ENCODE measurements at places on chromosomes 2 and 18.

DNA sequence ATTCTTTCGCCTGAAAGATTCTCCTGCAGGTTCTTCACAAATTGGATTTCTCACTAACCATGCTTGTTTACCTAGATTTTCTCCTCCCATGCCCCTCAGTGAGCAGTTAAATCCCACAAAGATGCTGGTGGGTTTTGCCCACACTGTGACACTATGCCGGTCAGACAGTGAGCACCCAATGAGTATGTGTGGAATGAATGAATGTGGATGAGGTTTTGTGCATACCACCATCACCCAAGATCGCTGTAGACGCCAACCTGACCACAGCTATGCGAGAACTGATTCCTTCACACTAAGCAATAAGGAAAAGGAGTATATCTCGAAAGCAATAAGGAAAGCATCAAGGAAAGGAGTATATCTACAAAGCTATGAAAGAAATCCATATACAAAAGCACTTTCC is 116.7 kb downstream of the PID1 start:
- no peak for DNase-seq

DNA sequence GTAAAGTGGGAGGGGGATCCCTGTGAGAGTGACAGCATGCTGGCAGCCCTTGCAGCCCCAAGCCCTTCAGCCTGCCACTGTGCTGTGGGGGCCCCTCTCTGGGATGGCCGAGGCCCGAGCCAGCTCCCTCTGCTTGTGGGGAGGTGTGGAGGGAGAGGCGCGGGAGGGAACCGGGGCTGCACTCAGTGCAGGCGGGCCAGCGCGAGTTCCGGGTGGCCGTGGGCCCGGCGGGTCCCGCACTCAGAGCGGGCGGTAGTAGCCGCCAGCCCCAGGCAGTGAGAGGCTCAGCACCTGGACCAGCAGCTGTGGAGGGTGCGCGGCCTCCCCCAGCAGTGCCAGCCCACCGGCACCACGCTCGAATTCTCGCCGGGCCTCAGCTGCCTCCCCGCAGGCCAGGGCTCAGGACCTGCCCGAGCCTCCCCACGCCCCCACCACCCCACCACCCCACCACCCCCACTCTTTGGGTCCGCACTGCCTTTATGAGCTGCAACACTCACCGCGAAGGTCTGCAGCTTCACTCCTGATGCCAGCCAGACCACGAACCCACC is 208.1 kb downstream of the CDH19 start:
- no peak for DNase-seq

- no peak for DNase-seq
These were observed 129.3 kb upstream of the REV1 start for GRCh38 chr2:99619151-99619550.

DNA sequence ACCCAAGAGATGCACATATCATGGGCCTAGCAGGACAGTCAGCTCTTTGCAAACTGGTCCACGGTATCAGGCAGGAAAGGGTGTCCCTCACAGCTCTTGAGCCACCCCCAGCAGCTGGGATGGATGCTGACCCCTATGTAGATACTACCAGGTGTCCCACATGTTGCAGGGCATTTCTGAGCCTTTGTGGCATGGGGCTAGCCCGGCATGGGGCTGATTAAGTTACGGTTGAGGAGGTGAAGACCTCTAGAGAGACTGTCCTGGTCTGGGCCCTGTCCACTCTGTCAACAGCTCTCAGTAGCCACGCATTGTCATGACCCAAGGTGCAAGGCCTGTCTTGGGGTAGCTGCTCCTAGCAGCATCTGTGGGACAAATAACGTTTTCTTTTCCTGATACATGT is 6.7 kb downstream of the LDLRAD4 start:
- no peak for DNase-seq

GRCh38 chr2:9809448-9810088 is 33.7 kb upstream of the TAF1B start:
- no peak for DNase-seq

- no peak for DNase-seq
These were observed 108.9 kb downstream of the NEDD4L start for GRCh38 chr18:58152891-58153290.

GRCh38 chr18:22347606-22348511 is 69.9 kb downstream of the CTAGE1 start:
- no peak for DNase-seq

GRCh38 chr2:3870222-3870621 is 166.8 kb downstream of the DCDC2C start:
- DNase-seq, result no peak

DNA sequence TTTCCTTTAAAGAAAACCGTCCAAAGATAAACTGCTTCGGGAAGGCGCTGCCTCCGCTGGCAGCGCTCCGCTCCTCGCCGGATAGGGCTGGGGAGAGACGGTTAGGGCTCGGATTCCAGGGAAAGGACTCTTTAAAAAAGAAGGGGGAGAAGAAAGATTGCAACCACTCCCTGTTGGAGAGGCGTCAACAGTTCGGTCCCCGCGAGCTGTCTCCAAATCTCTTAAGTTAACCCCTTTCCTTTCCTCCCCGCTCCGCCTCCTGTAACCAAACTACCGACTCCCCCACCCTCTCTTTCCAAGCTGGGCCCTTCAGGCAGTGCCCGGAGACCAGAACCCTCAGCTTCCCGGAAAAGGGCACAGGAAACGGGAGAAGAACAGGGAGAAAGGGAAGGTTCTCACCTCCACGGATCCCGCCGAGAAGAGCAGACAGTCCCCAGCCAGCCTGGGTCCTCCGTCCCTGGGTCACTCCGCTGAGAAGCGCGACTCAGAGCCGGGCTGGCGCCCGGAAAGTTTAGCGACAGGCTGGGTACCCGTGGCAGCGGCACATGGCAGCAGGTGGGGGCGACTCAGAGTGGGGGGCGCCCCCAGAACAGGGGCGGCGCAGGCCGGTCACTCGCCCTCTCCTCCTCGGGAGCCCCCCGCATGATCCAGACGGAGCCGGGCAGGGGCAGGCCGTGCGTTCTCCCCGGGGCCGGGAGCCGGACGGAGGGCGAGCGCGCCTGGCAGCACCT is 675 bp downstream of the FZD5 start:
- no peak for DNase-seq

DNA sequence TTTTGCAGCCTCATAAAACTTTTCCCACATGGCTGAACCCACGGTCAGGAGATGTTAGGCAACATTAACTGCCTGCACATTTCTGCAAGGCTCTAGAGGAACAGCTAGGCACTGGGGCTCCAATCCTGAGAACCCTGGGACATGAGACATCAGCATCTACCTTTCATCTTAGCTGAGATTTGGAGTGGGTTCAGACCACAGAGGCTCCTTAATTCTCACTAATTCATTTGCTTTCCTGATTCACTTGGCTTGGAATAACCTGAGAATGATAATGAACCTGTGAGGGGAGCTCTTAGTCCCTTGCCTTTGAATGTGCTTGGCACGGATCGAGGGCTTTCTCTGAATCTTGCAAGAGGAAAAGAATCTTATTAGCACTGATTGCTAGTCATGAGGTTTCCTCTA is 266.2 kb downstream of the FIGN start:
- DNase-seq, result no peak

DNA sequence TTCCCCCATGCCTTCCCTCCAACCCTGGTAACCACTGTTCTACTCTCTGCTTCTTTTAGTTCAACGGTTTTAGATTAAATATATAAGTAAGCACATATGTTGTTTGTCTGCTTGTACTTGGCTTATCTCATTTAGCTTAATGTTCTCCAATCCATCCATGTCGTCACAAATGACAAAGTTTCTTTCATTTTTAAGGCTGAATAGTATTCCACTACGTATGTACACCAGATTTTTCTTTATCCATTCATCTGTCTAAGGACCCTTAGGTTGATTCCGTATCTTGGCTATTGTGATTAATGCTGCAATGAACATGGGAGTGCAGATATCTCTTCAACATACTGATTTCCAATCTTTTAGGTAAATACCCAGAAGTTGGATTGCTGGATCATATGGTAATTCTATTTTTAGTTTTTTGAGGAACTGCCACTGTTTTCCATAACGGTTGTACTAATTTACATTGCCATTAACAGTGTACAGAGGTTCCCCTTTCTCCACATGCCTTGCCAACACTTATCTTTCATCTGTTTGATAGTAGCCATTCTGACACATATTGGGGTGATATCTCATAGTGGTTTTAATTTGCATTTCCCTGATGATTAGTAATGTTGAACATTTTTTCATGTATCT is 8.1 kb downstream of the ASB3 start:
- DNase-seq, result no peak

GRCh38 chr2:80135001-80135400 is 169.6 kb downstream of the LRRTM1 start:
- no peak for DNase-seq

DNA sequence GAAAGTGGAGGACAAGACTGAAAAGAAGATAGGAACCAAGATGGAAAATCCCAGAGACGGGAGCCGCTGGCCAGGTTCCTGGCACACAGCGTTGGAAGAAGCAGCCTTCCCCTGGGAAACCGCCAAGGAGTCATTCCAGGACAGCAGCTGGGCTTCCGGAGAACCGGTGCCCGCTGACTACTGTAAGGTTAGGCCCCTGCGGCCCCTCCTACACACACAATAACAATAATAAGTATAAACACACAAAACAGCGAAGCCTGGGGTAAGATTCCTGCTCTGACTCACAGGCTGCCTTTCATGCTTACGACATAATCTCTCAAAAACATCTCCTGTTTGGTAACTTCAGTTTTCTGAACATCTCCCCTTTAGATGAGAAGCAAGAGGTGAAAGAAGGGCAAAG is 28.1 kb upstream of the MYCN start:
- no peak for DNase-seq

DNA sequence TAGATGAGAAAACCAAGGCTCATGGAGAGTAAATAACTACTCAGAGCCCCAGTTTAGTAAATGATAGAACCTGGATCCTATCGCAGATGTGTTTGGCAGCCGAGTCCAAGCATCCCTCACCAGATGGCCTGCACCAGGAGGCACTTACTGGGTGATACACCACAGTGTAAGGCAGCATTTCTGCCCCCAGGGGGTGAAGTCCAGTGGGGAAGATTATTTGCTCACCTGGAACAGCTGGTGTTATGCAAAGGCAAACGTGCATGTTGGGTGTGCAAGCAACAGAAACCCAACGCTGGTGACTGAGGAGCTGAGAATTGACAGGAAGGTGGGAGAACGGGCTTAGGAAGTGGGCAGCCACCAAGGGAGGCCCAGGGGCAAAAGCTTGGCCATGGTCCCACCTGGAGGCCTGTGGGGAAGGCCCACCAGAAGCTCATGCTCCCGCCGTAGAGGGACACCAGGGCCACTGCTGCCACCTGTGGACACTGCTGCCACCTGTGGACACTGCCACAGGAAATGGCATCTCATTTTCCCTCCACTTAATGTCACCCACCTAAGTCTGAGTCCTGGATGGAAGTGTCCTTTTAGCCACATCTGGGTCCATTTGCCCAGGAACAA is 100.6 kb downstream of the TFCP2L1 start:
- DNase-seq, result no peak

GRCh38 chr2:134657650-134658250 is 61.0 kb downstream of the TMEM163 start:
- DNase-seq, result no peak

DNA sequence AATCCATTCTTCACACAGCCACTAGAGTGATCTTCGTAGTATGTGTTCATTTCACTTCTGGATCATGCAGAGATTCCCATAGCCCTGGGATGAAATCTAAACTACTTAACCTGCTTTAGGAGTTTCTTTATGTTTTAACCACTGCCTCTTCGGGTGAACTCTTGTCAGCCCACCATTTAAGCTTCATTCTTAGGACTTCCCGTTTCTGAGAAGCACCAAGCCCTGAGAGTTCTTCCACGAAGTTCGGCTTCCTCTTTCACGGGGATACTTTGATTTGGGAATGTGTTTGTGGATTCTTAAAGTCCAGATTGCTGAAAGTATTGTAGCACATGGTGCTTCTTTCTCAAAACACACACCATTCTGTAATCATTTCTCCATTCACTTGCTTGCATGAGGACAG is 205.0 kb downstream of the UBE2E3 start:
- no peak for DNase-seq

GRCh38 chr2:168278424-168278888 is 31.1 kb upstream of the STK39 start:
- no peak for DNase-seq

GRCh38 chr2:10388954-10389560 is 59.1 kb downstream of the ODC1 start:
- DNase-seq, result no peak

- DNase-seq, result no peak
These were observed 170.3 kb upstream of the SETBP1 start for GRCh38 chr18:44510390-44510789.

DNA sequence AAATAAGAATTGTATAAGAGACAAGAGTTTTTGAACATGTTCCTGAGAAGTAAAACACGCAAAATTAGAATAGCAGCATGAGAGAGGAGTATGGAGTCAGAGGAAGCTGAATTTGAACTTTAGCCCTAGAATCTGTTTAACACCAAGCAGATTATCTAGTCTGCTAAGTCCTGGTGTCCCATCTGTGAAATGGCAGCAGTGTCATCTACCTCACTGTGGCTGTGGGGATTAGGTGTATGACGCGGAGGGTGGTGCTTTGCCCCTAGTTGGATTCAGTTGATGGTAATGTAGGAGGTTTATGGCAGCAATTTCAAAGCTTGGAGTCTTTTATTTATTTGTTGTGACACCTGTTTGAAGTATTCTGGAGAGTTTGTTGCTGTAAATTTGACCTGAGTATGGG is 79.2 kb downstream of the ZNF532 start:
- DNase-seq, result no peak

GRCh38 chr2:207317378-207317984 is 151.7 kb upstream of the KLF7 start:
- no peak for DNase-seq

- no peak for DNase-seq
These were observed 246.2 kb downstream of the CYP26B1 start for GRCh38 chr2:71901466-71901865.

GRCh38 chr18:23365602-23366001 is 87.5 kb upstream of the RIOK3 start:
- no peak for DNase-seq

DNA sequence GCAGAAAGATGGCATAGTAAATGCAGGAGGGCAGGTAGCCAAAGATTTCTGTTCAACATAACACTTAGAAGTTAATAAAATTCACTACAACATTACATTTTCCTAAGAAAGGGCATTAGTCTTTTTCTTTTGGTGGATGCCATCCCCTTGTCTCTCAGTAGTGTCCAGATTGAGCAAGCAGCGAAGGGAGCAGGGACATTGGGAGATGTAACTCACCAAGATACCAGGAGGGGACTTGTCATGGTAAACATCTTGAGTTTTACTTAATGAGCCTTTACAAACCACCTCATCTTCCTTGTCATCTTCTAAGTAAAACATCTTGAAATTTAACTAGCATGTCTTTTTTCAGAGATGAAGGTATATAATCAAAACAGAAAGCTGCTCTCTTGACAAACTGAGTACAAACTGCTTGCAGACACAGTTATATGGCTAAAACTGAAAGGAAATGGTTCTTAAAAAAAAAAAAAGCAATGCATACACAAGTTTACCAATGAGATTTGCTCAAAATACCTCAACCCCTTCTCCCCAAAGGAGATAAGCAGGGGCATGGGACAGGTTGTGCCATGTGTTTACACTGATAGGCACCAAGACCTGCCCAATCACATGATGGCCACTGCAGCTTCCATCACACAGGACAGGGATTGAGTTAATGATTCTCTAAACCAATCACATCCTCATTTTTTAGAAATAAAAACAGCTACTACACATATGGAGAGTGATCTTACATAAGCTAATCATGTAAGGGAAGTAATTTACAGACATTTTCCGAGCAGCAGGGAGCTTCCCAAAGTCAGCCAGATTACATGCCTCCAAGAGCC is 30.3 kb downstream of the LPIN2 start:
- no peak for DNase-seq

- DNase-seq, result no peak
These were observed 6.1 kb downstream of the CABLES1 start for GRCh38 chr18:23141104-23141999.

Measured in activated CD4-positive, alpha-beta T cell treated with anti-CD3 and anti-CD28 coated beads for 24 hours (primary cell).